IPS DF 19.7 (cell line): ENCODE measurements at places on chromosomes 13 and 19.
A peak's percentile ranks its signal among the peaks of the same experiment; 100 is the strongest.

DNA sequence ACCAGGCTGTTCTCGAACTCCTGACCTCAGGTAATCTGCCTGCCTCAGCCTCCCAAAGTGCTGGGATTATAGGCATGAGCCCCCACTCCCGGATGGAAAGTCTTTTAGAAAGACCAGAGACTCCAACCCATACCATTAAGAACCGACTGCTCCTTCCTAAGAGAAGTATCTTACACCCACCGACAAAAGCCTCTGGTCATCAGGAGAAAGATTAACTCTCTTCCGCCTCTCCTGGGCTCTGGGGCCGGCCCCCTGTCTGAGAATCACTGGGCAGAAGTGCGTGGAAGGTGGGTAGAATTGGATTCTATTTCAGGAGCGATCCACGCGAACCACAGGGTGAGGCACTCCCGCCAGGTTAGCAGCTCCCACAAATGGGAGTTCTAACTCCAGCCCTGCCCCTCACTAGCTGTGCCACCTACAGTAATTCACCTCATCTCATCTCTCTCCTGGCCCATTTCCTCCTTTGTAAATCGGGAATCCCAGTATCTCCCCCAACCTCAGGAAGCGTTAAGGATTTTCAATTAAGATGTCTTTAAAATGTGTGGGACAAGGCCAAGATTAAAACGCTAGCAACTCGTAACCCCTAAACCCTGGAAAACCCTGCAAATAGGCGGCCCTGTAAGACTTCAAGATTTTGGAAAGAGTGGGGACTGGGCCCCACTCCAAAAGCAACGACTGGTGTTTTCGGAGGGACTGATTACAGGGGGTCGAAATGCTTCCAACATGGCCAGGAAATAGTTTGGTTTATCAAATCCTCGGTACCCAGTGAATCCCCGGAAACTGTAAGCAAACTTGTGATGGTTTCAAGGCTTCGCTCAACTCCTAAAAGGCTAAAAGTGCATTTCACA is 1.3 kb downstream of the HNRNPL start:
- DNase-seq, result no peak

GRCh38 chr13:101916108-101916774 is 463.8 kb downstream of the ITGBL1 start:
- no peak for DNase-seq

- DNase-seq, result no peak
Measured at GRCh38 chr19:33246709-33247440, 21.2 kb upstream of the SLC7A10 start.

DNA sequence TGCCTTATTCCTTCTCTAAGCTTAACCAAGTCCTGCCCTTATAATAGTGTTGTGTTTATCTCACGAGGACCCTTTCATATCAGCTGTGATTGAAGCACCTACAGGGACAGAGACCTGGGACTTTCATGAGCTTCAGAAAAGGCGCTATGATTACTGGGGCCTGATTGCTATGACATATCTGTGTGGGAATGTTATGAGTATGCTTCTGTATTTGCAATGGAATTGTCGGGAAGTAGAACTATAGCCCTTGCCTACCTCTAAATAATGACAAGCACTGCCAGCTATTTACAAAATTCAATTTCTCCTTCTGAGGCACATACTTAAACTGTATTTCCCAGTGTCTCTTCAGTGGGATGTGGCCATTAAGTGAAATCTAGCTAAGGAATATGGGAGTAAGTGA is 191.5 kb downstream of the LHFPL6 start:
- no peak for DNase-seq

- no peak for DNase-seq
Measured at GRCh38 chr19:55459551-55459949, 1.9 kb downstream of the ISOC2 start.

DNA sequence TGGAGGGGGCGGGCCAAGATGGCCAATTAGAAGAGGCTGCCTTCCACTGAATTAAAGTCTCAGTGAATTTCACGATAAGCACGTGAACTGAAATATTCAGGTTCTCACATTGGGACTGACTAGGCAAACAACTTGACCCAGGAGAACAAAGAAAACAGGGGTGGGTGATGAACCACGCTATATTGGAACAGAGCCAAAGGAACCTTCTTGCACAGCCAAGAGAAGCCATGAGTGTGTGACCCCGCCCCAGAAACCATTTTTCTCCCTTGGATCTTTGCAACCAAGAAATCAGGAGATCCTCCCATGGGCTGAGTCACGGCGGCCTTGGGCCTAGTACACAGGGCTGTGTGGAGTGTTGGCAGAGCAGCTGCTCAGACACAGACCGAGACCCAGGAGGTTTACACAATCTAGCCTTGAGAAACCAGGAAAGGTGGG is 36.8 kb downstream of the ERICH4 start:
- no peak for DNase-seq

GRCh38 chr19:46015687-46016425 is 7.0 kb downstream of the PGLYRP1 start:
- no peak for DNase-seq

DNA sequence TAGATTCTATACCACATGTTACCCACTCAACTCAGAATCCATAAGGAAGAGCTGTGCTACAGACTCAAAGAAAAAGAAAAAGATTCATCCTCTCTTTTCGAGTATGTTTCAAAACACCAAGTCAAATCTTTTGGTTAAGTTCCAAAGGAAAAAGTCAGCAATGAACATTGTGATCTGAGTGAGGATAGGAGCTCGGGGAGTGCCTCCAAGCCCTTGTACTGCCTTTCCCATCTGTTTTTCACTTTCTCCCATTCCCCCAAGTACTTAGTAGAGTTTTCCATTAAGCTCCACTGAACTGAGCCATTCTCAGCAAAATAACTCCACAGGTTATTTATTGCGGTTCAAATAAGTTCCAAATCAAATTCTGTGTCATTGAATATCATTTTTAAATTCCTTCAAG is 47.7 kb upstream of the MAB21L1 start:
- DNase-seq, result no peak

- no peak for DNase-seq
Measured at GRCh38 chr19:55058781-55059610, 4.0 kb downstream of the RDH13 start.

- no peak for DNase-seq
Measured at GRCh38 chr13:40635315-40635995, 31.0 kb downstream of the FOXO1 start.

GRCh38 chr19:42229301-42229854 is 9.3 kb downstream of the ZNF526 start:
- no peak for DNase-seq

GRCh38 chr19:56670961-56671612 is 470 bp downstream of the ZNF835 start:
- DNase-seq, result no peak

GRCh38 chr13:23921451-23921888 is 24.2 kb upstream of the C1QTNF9B start:
- DNase-seq, result peak; percentile 71

DNA sequence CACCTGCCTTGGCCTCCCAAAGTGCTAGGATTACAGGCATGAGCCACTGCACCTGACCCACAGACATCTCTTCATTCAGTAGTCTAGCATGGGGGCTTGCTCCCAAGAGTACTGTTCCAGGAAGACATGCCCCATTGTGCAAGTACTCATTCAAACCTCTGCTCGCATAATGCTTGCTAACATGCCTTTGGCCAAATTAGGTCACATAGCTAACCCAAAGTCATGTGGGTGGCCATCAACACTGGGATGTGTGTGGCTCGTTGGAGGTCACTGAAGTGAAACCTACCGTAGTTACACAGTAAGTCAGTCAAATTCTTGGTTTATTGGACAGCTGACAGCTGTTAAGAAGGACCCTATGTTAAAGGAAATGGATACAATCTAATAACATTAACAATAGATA is 20.3 kb downstream of the RFXAP start:
- DNase-seq, result no peak

DNA sequence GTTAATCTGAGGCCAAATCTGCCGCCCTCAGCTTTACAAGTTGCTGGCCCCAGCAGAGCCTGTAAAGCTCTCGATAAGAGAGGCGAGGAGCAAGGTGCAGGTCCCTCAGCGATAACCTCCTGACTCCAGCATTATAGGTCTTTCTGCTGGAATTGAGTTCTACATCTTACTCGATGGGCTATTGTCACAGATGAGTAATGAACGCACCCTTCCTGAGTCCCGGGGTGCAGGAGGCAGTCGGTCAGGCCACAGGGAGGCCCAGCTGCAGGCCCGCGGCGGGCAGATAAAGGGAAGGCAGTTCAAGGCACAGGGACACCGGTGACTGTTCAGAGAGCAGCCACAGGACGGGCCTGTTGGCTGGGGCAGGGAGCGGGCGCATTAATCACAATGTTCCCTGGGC is 157.6 kb upstream of the OBI1 start:
- DNase-seq, result no peak

GRCh38 chr13:24124789-24125476 is 35.6 kb upstream of the SPATA13 start:
- no peak for DNase-seq

DNA sequence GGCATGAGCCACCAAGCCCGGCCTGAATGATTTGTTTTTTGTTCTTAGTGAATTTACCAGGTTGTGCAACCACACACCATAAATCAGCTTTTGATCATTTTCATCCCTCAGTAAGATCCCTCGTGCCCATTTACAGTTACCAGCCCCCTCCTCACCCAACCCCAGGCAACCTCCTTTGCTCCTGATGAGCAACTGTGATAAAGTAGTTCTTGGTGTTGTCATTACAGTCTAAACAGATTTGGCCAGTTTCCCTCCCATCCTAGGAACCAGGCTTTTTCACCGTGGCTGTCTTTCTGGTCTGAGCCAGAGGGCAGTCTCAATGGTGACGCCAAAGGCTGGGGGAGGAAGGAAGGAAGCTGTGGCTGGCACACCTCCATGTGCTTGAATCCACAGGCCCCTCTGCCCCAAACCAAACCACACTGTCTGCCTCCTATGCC is 61.2 kb upstream of the WDFY2 start:
- no peak for DNase-seq

- no peak for DNase-seq
Measured at GRCh38 chr13:113148407-113148806, 10.0 kb upstream of the PROZ start.

DNA sequence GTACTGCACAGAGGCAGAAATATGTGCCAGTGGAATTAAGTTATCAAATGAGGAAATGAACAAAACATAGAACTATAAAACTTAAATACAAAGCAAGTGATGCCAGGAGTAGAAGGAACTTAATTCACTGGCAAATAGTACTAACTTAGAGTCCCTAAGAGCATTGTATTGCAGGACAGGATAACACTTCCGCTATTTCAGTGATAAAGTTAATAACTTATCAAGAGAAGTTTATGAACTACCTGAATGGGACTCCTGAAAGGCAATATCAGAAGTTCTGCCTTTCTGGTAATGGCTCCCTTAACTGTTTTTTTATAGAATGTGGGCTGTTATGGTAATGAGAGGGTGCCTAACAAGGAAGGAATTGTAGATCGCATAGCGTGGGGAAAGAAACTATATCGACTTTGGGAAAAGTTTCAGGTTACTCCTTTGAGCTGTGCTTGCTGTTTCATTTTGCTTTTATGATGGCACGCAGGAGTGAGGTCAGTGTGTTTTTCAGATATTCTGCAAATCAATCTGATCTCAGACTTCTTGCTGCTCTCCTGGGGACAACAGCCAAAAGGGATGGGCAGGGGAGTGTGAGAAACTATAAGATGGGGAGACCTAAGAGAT is 95.3 kb upstream of the MLNR start:
- DNase-seq, result no peak

DNA sequence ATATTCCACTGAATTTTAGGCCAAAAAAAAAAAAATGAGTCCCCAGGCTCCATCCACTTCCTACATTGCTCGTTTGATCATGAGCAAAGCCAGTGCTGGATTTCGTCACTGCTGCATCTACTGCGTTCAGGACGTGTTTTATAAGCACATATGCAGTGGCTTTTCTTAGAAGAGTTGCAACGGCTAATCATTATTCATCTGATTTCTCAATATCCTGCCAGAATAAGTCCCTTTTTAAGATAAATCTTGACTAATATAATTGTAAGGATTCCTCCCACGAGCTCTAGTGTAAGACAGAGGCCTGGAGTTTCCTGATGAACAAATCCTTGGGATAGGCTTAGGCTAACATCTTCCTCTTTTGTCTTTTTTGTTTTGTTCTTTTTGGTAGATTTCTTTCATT is 19.5 kb downstream of the FAM124A start:
- no peak for DNase-seq

GRCh38 chr13:87925006-87925405 is 253.8 kb downstream of the SLITRK5 start:
- no peak for DNase-seq

DNA sequence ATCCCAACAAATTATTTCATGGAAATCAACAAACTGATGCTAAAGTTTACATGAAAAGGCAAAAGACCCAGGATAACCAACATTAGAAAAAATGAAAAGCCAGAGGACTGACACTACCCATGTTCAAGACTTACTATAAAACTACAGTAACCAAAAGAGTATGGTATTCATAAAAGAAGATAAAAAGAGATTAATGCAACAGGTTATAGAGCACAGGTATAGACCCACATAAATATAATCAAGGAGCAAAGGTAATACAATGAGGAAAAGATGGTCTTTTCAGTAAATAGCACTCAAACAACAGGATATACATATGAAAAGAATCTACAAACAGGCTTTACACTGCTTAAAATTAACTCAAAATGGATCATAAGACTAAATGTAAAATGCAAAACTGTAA is 1342.7 kb downstream of the UQCRFS1 start:
- no peak for DNase-seq

DNA sequence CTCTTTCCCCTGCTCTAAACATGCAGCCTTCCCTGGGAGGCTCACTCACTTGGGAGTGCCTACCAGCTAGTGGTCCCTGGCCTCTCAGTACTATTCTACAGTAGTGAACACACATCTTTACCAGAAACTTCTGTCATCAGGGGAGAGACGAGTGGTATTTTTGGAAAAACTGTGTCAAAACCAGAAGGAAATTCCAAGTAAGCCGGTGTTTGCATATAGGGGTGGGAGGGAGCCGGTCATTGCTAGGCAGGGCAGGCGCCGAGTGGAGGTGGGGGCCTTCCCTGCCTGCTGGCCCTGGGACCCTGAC is 7.0 kb downstream of the RPS9 start:
- DNase-seq, result no peak

DNA sequence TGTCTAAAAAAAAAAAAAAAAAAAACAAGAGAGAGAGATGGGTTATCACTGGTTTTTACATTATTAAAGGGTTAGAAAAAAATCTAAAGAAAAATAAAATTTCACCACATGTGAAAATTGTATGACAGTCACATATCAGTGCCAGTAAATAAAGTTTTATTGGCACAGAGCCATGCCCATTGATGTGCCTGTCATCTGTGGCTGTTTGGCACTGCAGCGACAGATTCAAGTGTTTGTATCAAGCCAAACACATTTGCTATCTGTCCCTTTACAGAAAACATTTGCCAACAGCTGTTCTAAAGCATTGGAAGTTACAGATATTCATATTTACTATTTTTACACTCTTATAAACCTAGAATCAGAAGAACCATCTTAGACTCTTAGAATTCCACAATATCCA is 16.3 kb downstream of the FCHO1 start:
- no peak for DNase-seq

- no peak for DNase-seq
Measured at GRCh38 chr13:61144834-61145593, 270.6 kb downstream of the PCDH20 start.

- DNase-seq, result no peak
Measured at GRCh38 chr19:28934631-28935030, 278.3 kb downstream of the UQCRFS1 start.
